ENCODE measurements at places on chromosomes 6 and 20. TPM values are rescaled to one million over a fixed set of nuclear protein-coding genes. Genes with fewer than 3 reads are reported as not detected.
A peak's percentile ranks its signal among the peaks of the same experiment; 100 is the strongest.

Gene SMOC2
- total RNA-seq, result 51.7 TPM

DNA sequence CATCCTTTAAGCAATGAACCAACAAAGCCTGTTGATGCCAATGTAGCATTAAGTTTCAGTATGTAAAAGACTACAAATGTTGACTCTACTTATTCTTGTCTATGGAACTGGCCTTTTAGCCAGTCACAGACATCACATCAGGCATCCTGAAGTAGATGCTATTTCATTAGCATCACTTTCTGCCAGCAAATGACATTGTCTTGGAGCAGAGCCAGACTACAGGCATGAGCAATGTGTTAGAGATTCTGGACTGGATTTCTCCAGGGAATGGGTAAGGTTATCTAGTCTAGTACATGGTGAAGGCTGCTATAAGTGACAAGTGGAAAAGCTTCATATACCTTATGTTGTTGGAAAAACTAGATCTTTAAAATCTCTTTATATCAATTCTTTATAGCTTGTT is 142.9 kb downstream of the ADGRB3 start:
- peak; percentile 36 for DNase-seq
- no peaks in the 10 kb centered on the region for H3K27me3 ChIP-seq
- H3K36me3 ChIP-seq, result no peaks in the 10 kb centered on the region
- no peak overlapping the region for H3K4me3 ChIP-seq
- peaks cover 4% of the 10 kb centered on the region for H3K4me1 ChIP-seq

- peak overlapping the region; percentile 58 for H3K4me3 ChIP-seq
- DNase-seq, result no peak
- H3K36me3 ChIP-seq, result peaks cover 34% of the 10 kb centered on the region
- H3K27me3 ChIP-seq, result no peaks in the 10 kb centered on the region
- peaks cover 71% of the 10 kb centered on the region for H3K4me1 ChIP-seq
Observed at GRCh38 chr20:37522260-37523011, 1.4 kb downstream of the NNAT start.

Gene BMP5
- total RNA-seq, result 34.5 TPM

Gene HLA-G
- not detected for total RNA-seq

DNA sequence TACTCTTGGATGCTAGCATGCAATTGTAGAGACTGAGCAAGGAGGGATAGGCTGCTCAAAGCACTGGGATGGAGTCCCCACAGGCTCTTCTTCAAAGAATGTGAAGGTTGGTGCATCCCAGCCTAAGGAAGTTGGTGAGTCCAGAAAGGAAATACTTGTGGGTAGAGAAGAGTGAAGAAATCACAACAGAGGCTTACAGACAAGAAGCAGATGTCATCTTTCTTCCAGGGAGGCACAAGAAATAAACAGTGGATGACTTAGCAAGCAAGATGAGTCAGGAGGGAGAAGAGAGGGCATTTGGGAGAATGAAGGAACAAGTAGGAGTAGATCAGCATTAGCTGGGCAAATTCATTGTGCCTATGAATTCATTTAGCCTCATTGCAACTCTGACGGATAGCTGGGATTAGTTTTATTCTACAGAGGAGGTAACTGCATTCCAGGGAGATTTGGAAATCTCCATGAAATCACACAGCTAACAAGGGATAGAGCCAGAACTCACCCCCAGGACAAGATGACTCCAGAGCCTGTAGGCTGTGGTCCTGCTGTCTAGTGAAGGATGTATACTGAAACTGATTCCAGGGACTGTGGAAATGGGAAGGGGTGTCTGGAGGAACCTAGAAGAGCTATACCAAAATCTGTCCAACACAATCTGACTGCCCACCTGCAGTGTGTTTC is 125.8 kb upstream of the SPTLC3 start:
- no peaks in the 10 kb centered on the region for H3K27me3 ChIP-seq
- H3K4me1 ChIP-seq, result no peaks in the 10 kb centered on the region
- DNase-seq, result no peak
- no peaks in the 10 kb centered on the region for H3K36me3 ChIP-seq
- no peak overlapping the region for H3K27ac ChIP-seq

Gene UBD
- 0.50 TPM for total RNA-seq

- no peaks in the 10 kb centered on the region for H3K36me3 ChIP-seq
- H3K27ac ChIP-seq, result no peak overlapping the region
- no peaks in the 10 kb centered on the region for H3K4me1 ChIP-seq
- DNase-seq, result no peak
Observed at GRCh38 chr6:155779456-155779855, 323.8 kb upstream of the NOX3 start.

- H3K27ac ChIP-seq, result no peak overlapping the region
- no peaks in the 10 kb centered on the region for H3K27me3 ChIP-seq
Observed at GRCh38 chr6:134373282-134373922, 55.5 kb upstream of the SGK1 start.

Gene FGD2
- 6.7 TPM for total RNA-seq

GRCh38 chr6:33237741-33238140 is 29.4 kb downstream of the RING1 start:
- H3K27me3 ChIP-seq, result peaks cover 9% of the 10 kb centered on the region
- H3K4me1 ChIP-seq, result no peaks in the 10 kb centered on the region
- no peak overlapping the region for H3K27ac ChIP-seq
- no peak for DNase-seq
- H3K36me3 ChIP-seq, result no peaks in the 10 kb centered on the region

Gene SLC17A2
- not detected for total RNA-seq

DNA sequence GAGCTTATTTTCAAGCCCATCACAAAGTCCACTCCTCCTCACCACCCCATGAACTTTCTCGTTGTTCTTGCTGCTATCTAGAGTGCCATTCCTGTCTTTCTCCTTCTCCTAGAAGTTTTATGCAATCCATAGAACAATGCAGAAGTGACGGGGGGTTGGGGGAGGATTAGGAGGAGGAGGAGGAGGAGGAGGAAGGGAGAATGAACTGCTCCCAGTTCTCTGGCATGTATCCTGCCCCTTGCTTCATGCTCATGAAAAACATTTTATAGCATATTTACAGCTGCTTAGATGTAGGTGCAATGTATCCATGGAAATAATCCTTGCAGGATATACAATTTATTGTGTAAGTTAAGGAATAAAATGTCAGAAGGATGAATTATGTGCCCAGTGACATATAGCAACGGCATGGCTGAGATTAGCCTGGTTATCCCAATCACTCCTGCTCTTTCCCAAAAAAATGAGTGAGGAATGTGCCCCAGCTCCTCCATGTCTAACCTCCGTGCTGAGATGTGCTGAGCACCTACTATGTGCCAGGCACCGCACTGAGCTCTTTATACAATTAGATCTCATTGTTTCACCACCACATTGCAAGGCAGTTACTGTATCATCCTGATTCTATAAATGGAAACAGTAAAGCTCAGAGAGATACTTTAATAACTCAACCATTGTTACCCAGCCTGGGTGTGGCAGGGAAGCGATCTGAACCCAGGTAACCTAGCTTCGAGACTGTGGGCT is 41.6 kb upstream of the TFAP2C start:
- no peak overlapping the region for H3K27ac ChIP-seq
- DNase-seq, result no peak
- H3K36me3 ChIP-seq, result no peaks in the 10 kb centered on the region
- no peak overlapping the region for H3K4me3 ChIP-seq
- no peaks in the 10 kb centered on the region for H3K4me1 ChIP-seq

GRCh38 chr20:42775037-42775436 is 414.7 kb downstream of the PTPRT start:
- H3K36me3 ChIP-seq, result no peaks in the 10 kb centered on the region
- no peaks in the 10 kb centered on the region for H3K4me1 ChIP-seq
- H3K27me3 ChIP-seq, result no peaks in the 10 kb centered on the region
- no peak for DNase-seq

GRCh38 chr6:63352544-63353285 is 32.9 kb upstream of the LGSN start:
- H3K36me3 ChIP-seq, result no peaks in the 10 kb centered on the region
- no peaks in the 10 kb centered on the region for H3K27me3 ChIP-seq
- H3K4me3 ChIP-seq, result no peak overlapping the region
- peak; percentile 60 for DNase-seq
- no peaks in the 10 kb centered on the region for H3K4me1 ChIP-seq

DNA sequence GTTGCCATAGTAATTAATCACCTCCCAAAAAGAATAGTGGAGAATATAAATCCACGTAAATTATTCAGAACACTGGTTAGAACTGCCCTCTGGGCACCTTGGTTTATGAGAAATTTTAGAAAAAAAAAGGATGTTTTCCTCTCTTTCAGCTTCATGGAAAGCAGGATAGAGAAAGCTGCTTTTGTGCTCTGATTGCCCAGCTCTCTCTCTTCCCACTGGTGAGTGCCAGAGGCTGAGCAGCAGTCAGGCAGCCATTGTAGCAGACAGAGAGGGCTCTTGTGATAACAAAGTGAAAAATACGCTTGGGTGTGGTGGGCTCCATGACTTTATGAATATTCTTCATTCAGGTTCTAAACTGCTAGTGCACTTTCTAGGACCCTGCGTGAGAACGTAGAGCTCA is 26.4 kb downstream of the SLC35F1 start:
- peak overlapping the region; percentile 77 for H3K27ac ChIP-seq
- H3K36me3 ChIP-seq, result no peaks in the 10 kb centered on the region
- H3K4me3 ChIP-seq, result peak overlapping the region; percentile 23

Gene DAAM2
- 95.6 TPM for total RNA-seq

Gene TFAP2D
- total RNA-seq, result 0.28 TPM

DNA sequence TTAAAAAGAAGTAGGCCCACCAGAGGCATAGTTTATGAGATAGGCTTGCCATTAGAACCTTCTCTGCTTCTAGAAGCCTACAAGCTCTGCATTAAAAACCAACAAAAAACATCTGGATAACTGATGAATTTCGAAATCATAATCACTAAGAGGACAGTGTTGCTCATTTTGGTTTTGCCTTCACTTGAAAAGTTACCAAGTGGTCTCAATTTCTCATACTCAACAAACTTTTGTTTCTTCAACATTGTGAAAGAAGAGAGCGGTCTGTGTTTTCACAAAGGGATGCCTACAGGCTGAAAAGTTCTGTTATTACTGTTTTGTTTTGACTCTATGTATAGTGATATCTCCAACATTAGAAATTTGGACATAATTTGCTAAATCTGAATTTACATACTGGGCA is 98.9 kb downstream of the PDSS2 start:
- H3K27ac ChIP-seq, result no peak overlapping the region
- no peaks in the 10 kb centered on the region for H3K36me3 ChIP-seq
- H3K4me3 ChIP-seq, result no peak overlapping the region

GRCh38 chr6:150939399-150939798 is 73.9 kb downstream of the MTHFD1L start:
- peaks cover 3% of the 10 kb centered on the region for H3K4me1 ChIP-seq
- no peak overlapping the region for H3K4me3 ChIP-seq
- no peak overlapping the region for H3K27ac ChIP-seq
- H3K27me3 ChIP-seq, result no peaks in the 10 kb centered on the region
- peaks cover 13% of the 10 kb centered on the region for H3K36me3 ChIP-seq

- H3K27ac ChIP-seq, result no peak overlapping the region
- no peaks in the 10 kb centered on the region for H3K27me3 ChIP-seq
- H3K4me1 ChIP-seq, result no peaks in the 10 kb centered on the region
- H3K36me3 ChIP-seq, result no peaks in the 10 kb centered on the region
Observed at GRCh38 chr20:53959911-53960578, 110.3 kb downstream of the BCAS1 start.

DNA sequence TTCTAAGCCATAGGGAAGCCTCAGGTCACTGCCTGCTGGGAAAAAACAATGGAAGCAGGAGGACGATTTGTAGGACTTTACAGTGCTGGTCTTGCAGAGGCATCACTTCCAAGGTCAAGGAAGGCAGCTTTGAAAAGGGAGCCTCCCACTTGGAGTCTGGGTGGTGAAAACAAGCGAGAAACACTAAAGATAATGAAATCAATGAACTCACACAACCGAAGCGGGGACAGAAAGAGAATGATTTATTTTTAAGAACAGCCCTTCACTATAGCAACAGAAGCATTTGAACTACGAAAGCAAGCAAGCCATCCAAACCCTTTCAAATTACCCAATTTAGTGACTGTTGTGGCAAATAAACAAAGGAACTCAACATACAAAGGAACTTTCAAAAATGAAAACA is 227.5 kb downstream of the THBS2 start:
- peaks cover 10% of the 10 kb centered on the region for H3K4me1 ChIP-seq
- no peak for DNase-seq
- no peaks in the 10 kb centered on the region for H3K27me3 ChIP-seq
- no peak overlapping the region for H3K4me3 ChIP-seq

DNA sequence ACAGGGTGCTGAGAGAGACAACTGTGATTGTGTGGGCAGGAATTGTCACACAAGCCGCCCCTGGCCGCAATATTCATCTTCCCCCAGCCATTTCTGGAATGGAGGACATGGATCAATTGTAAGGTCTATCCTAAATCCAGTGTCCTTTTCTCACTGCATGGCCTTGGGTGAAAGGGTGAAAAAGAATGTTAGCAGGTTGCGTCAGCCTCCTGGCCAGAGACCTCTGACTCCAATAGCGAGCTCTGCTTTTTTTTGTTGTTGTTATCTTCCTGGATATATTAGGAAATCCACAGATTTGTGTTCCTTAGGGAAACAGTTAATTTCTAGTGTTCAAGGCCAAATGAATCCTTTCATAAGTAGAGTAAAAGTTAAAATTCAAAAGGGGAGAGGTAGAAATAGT is 47.1 kb upstream of the CD83 start:
- no peak for DNase-seq
- H3K4me1 ChIP-seq, result no peaks in the 10 kb centered on the region
- H3K4me3 ChIP-seq, result no peak overlapping the region
- no peaks in the 10 kb centered on the region for H3K36me3 ChIP-seq
- no peaks in the 10 kb centered on the region for H3K27me3 ChIP-seq
- no peak overlapping the region for H3K27ac ChIP-seq

Gene TRAPPC3L
- 0.33 TPM for total RNA-seq

Gene OPRL1
- total RNA-seq, result 5.2 TPM

Gene HUS1B
- total RNA-seq, result 0.39 TPM

Gene ABHD16B
- total RNA-seq, result not detected

Gene GLP1R
- total RNA-seq, result 2.0 TPM

DNA sequence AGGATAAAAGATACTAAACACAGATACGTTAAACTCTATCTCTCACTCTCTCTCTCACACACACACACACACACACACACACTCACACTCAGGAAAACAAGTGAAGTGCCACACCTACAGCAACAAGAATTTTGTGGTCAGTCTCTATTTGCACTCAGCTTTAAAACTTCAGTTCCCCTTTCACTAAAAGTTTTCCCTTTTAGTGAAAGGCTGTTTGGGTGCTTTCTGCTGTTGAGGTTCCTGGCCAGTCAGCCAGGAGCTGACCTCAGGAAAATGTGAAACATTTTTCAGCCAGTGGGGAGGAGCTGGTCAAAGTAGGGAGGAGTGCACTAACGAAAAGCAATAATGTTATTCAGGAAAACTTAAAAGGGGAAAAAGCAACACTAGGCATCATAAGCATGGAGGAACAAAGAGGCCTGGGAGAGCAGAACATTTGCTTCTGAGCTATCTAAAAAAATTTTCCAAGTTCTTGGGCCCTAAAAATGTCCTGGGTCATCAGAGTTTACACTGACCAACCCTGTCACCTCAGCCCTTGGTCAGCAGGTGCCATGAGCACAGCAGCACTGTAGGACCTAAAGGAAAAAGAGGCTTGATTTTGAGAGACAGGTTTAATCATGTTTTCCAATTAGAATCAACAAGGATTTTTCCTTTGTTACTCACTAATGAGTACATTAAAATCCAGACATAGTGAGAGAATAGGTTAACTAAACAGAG is 30.7 kb upstream of the NT5E start:
- no peaks in the 10 kb centered on the region for H3K36me3 ChIP-seq
- H3K4me3 ChIP-seq, result no peak overlapping the region
- no peak for DNase-seq
- H3K27me3 ChIP-seq, result no peaks in the 10 kb centered on the region
- H3K27ac ChIP-seq, result no peak overlapping the region

Gene TNFRSF21
- 34.2 TPM for total RNA-seq

GRCh38 chr20:41204304-41205265 is 67.2 kb downstream of the PLCG1 start:
- no peak for DNase-seq
- no peak overlapping the region for H3K4me3 ChIP-seq
- peaks cover 9% of the 10 kb centered on the region for H3K4me1 ChIP-seq

Measured in spinal cord (tissue), 10 donors.